ENCODE measurements at places on chromosomes 4 and X.

- no peak for DNase-seq
These were observed 728.4 kb upstream of the FTHL17 start for GRCh38 chrX:31800219-31800618.

GRCh38 chrX:84453351-84454246 lies 48.7 kb downstream of the HDX start:
- no peak for DNase-seq

DNA sequence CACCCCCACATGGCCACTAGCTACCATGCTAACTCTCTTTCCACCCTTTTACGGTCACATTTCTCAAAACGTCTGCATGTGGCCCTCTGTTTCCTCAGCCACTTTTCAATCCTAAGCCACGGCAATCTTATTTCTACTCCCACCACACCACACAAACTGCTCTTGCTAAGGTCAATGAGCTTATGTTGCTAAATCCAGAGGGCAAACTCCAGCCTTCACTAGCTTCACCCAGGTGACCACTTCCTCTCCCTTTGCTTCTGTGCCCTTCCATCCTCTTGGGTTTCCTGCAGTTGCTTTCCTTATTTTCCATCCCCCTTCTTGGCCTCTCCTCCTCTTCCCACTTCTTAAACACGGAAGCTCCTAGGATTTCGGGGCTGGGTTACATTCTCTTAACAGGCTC lies 16.5 kb downstream of the CETN2 start:
- no peak for DNase-seq

DNA sequence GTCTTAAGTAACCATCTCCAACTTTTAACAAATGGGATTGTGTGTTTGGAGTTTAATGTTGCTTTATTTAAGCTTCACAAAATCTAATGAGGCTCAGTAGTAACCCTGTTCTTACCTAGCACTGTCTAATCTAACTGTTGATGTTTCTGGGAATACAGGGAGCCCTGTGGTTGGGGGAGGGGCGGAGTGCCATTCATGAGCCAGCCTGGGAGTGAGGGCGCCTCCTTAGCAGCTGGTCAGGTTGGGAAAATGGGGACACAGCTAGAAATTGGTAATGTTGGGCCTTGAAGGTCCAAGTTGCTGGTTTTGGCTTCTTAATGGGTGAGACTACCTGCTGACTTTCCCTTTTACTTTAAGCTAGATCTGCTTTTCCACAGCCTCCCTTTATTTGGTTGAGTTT lies 22.9 kb upstream of the TADA2B start:
- DNase-seq: no peak

GRCh38 chr4:122584519-122584918 lies 36.3 kb downstream of the IL21 start:
- no peak for DNase-seq

DNA sequence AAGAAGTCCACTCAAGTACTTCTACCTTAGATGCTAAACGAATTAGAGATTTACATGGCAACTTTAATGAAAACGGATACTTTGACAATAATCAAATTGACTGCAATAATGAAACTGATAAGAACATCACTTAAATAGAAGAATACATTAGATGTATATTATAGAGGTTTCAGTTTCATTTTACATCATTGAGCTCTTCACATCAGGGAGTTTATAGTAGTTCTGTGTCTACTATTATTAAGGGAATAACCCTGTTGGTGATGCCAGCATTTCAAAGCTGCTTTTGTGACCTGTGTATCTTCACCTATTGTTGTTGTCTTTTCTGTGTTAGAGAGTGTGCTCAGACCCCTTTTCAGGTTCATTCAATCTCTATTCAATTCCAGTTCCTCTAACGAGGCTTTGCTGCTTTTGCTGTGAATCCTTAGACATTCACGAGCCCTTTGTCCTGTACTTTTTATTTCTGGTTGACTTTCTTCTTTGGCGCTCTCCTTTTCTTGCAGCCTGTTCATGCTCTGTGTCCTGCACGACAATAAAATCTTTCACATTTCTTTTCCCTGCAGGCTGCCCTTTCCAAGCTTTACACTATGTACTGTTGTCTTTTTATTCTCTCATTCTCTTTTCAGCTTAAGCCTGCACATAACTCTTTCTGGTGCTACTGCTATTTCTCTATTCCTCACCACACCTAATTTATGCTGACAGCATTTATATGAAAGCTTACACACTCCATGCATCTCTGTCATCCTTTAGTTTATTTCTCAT lies 232.1 kb downstream of the CPE start:
- DNase-seq: no peak

DNA sequence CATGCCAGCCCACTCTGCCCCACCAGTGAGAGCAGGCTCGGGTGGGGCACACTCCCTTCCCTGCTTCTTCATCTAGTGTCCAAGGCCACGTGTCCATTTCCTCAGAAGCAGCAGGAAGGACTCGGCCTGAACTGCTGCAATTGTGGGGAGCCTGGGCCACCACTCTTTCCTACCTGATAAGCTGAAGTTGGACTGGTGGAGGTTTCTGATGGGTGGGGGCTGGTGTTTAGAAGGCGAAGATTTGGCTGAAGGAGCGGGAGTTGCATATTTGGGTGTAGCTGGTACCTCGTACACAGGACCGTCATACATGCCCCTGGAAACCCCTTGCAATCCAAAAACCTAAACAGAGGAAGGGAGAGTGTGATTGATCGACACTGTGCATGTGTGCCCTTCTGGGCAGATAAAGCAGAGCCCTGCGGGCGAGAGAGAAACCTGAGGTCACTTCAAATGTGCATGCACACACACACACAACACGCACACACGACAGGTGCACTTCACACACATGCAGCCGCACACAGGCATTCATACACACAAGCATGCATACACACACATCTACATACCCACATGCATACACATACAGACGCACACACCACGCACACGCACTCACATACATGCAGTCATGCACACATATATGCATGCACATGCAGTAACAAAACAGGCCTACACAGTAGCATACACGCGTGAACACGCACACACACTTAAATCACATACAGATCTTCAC lies 67.4 kb downstream of the CRMP1 start:
- no peak for DNase-seq

- no peak for DNase-seq
These were observed 114.5 kb upstream of the RBPJ start for GRCh38 chr4:26206339-26206738.
